H9 (cell line): ENCODE measurements at places on chromosomes 12 and 14.
A peak's percentile ranks its signal among the peaks of the same experiment; 100 is the strongest.

- DNase-seq, result no peak
These were observed 68.0 kb downstream of the WNK1 start for GRCh38 chr12:820336-820735.

GRCh38 chr14:38554026-38554425 lies 298.1 kb upstream of the CLEC14A start:
- no peak for DNase-seq

- no peak for DNase-seq
These were observed 72.4 kb downstream of the FLRT2 start for GRCh38 chr14:85602345-85602744.

DNA sequence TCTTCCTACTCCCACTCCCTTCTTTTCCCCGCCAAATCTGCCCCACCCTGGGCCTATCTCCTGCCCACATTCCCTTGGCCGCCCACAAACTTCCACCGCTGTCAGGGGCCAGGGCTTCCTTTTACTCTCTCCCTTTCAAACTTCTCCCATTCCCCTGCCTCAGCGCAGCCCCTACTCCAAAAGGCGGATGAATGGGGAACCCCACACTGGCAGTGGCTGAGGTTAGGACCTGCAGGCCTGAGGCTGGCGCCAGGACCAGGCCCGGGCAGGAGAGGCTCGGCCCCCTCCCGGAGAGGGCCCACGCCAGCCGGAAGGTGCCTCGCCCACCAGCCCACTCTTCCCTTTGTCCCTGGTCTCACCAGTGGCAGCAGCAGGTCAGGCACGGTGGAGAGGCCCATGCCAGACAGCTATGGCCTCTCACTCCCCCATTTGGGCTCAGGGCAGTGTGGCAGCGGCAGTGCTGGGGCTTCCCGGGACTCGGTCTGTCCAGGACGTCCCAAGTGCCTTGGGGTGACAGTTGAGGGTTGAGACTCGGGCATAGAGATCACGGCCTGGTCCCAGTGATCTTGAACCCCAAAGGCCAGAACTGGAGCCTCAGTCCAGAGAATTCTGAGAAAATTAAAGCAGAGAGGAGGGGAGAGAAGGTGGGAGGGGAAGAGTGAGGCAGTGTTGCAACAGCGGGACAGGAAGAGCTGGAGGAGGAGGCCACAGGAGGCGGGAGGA lies at the start of gene TNFRSF1A:
TNFRSF1A (minus strand) TSS at position 660 of the 723 bp plus-strand sequence; CDS start at position 398, 262 bp downstream.
- DNase-seq, result peak; percentile 82

GRCh38 chr14:82060219-82060618 lies 526.6 kb upstream of the SEL1L start:
- peak; percentile 47 for DNase-seq

DNA sequence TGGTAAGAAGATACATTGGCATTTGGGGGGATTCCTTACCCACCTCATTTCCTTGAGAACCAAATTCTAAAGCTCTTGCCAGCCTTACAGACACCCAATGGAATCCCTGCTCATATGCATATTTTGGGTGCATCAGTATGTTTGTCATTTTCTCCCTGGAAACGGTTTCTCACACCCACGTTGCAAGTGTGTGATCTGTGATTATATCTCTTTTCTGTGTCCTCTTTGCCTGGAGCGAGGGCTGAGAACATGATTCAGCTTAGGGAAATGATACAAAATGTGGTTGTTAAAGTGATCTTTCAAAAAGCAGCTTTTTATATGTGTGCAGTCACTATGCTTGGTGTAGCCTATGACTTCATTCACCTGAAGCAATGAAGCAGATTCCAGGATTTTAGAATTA lies 52.0 kb downstream of the KCNMB4 start:
- DNase-seq, result no peak

DNA sequence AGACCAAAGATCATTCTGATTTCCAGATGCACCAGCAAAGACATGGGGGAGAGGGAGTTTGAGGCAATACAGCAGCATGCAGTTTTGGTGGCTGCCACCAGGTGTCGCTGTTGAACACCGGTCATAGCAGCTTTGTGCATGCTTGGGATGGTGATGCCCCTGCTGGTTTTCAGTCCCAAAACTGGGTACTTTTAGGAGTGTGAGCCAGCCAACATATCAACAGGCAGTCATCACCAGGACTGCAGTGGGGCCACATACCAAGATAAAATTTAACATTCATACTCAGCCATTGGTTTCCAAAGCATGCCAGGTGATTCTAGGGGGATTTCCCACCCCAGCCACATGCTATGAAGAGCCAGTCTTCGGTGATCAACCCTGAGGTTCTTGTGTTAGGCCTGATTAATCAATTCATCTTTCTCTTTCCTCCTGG lies 64.2 kb downstream of the PHETA1 start:
- peak; percentile 75 for DNase-seq

- peak; percentile 82 for DNase-seq
These were observed 33.8 kb downstream of the FBRSL1 start for GRCh38 chr12:132523576-132524331.

DNA sequence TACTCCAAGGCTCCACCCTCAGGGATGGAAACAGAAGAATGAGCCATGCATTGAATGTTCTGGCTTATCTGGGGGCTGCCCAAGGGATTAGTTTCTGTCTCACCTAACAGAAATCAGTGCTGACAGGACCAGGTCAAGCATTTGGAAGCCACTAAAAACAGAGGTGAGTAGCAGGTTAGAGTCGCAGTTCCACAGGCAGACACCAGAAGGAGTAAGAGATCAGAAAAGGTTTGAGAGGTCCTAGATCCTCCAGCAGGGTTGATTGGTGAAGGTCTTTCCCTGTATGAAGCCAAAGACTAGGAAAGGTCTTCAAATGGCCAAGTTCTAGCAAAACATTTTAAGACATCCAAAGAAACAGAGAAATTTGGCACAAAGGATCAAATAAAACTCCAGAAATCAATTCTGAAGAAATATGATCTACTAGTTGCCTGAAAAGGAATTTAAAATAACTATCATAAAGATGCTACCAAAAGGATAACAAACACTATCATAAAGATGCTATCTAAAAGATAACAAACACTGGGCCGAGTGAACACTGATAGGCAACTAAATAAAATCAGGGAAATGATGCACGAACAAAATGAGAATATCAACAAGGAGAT lies 19.5 kb upstream of the TTC9 start:
- DNase-seq, result peak; percentile 70

GRCh38 chr12:12097891-12098690 lies 27.4 kb downstream of the BCL2L14 start:
- DNase-seq, result no peak

DNA sequence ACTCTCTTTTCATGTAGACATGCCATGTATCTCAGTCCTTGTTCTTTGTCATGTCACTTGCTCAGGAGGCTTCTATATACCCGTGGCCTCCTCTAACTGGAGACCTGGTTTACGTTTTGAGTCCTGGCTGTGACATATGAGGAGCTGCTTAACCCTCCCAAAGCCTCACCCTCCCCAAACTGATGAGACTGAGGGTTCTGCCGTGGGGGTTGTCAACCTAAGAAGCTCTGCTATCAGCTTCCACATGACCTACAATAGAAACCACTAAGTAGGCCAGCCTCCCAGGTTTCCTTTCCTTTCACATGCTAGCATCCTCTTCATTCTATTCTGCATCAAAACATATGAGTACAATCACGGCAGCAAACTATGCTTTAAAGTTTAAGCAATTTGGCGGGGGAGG lies 76.8 kb upstream of the WSCD2 start:
- DNase-seq, result no peak

GRCh38 chr14:104404922-104405321 lies 174.6 kb upstream of the C14orf180 start:
- DNase-seq, result peak; percentile 12

GRCh38 chr14:72104011-72104613 lies 171.9 kb downstream of the RGS6 start:
- peak; percentile 60 for DNase-seq

DNA sequence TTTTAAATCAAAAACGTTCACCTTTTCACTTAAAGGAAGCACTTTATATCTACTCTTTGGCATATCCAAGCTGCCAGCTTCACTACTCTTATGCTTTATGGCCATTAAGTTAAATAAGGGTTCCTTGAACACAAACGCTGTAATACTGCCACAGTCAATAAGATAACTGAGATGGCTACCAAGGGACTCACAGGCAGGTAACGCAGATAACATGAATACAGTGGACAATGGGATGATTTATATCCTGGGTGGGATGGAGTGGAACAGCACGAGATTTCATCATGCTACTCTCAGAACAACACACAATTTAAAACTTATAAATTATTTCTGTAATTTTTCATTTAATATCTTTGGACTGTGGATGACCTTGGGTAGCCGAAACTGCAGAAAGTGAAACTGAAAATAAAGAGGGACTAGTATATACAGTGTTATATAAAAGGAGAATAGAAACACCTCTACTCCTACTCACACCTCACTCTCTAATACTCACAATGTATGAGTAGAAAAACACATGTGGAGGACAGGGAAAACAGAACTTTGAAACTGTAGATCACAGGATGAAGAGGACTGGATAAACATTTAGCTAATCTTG lies 367.3 kb downstream of the C12orf50 start:
- no peak for DNase-seq

DNA sequence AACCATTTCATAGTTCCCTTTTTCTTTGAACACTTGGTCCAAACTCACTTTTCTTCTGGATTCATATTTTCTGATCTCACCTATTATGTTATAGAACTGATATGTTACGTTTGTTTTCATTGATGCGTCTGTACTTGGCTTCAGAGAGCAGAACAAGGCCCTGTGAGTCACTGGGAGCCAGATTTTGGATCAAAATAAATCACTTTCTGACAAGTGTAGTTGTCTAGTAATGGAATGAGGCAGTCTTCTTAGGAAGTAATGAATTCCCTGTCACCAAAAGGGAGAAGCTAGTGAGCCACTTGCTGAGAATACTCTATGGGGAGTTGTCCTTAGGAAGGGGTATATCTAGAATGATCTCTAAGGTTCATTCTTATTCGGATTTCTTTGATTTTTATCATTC lies 10.2 kb downstream of the BICD1 start:
- peak; percentile 0 for DNase-seq

DNA sequence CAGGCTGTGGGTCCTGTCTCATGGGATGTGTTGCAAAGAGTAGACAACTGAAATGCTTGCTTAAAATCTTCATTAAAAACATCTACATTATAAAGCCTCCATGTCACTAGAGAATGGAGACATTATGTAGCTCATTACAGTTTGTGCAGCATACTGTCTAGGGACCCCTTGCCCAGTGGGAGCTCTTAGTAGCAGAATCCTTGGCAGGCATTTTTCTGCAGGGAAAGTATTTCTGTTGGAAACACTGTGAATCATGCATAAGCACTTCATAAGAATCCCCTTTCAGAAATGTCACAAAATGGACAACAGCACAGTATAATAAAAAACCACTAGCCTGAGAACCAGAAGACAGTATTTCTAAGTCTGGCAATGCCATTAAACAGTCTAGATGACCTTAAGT lies 174.3 kb downstream of the MGAT4C start:
- no peak for DNase-seq

GRCh38 chr12:30323008-30323407 lies 372.7 kb downstream of the IPO8 start:
- DNase-seq, result no peak

GRCh38 chr14:24475261-24475660 lies 32.7 kb upstream of the SDR39U1 start:
- DNase-seq, result no peak

DNA sequence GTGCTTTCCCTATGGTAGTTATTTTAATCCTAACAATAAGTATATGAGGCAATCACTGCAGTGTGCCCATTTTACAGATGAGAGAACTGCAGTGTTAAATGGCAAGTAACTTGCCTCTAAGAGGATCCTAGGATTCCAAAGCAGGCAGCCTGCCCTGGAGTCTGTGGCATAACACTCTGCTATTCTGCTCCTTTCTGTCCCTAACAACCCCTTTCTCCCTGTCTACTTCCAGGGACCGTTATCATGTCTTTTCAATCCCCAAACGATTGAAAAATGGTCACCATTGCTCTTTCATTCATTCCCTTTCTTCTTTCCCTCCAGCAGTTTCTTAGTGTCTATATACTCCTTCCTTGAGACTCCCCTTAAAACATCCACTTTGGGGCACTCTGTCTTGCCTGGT lies 1.3 kb upstream of the ANO2 start:
- DNase-seq, result no peak

DNA sequence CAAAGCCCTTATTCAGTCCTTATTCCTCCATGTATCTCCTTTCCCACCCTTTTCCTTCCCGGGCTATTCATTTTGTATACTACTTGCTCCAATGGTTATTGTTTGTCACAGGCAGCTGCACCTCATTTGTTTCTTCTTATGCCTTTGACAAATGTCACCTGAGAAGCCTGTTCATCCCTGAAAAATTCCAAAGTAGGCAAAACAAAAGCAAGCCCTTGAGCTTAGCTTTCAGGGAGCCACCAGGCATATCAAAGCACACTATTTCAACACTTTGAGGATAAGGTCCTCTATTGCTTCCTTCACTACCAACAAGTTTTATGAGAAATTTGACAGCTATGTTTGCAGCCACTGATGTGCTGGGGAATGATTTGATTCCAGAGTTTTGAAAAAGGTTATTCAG lies 738.7 kb upstream of the LMO3 start:
- no peak for DNase-seq

DNA sequence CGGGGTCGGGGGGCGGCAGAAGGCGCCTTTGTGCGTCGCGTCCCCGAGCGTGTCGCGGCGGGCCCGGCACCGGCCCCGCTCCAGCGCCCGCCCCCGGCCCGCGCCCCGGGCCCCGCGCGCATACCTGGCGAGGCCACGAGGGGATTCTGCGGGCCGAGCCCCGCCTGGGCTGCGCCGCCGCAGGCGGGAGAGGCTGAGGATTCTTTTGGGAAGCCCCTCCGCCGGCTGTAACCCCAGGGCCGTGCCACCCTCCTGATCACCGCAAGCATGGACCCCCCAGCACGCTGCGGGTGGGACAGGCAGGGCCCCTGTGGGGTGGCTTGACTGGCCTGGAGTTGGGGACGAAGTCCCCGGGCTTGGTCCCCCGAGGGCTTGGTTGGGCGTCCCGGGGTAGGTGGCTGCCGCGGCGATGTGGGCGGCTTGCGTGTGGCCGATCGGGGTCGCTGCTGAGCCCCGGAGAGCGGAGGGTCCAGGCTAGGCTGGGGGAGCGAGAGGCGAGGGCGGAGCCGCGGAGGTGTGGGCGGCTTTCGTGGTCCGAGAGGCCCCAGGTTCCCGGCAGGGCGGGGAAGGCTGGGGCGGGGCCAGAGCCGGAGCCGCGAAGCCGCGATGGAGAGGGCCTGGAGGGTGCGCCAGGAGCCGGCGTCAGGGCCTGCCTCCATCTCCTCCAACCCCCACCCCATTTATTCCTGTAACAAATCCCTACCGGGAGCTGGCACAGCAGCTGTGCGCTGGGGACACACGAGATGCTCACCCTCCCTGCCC lies 28.4 kb upstream of the GPR132 start:
- peak; percentile 92 for DNase-seq

GRCh38 chr12:16417058-16417457 lies 69.6 kb downstream of the MGST1 start:
- no peak for DNase-seq

GRCh38 chr14:20204721-20205120 lies 14.0 kb downstream of the OR11G2 start:
- DNase-seq, result no peak

- no peak for DNase-seq
These were observed 35.4 kb downstream of the MEG3 start for GRCh38 chr14:100861188-100861936.
